Panc1 (cell line): ENCODE measurements at places on chromosomes 5 and 9. TPM values are rescaled to one million over a fixed set of nuclear protein-coding genes. Genes with fewer than 3 reads are reported as not detected.

The PKN3 gene
- total RNA-seq = 19.9 TPM

The PGM5 gene
- 0.21 TPM for total RNA-seq

The CTXN3 gene
- not detected for total RNA-seq

The CD74 gene
- 12.7 TPM for total RNA-seq

The CCL27 gene
- total RNA-seq = 0.95 TPM

The LCN6 gene
- not detected for total RNA-seq

The IL7R gene
- 0.90 TPM for total RNA-seq

The LCP2 gene
- total RNA-seq = 0.36 TPM

The MCTP1 gene
- total RNA-seq = 39.8 TPM

The PCDHGB1 gene
- 2.0 TPM for total RNA-seq

The RGS7BP gene
- not detected for total RNA-seq

The MROH2B gene
- not detected for total RNA-seq

The KIF12 gene
- total RNA-seq = 0.87 TPM

The TOMM5 gene
- 333 TPM for total RNA-seq

The SLC6A3 gene
- 0.05 TPM for total RNA-seq

The LCN2 gene
- 1.0 TPM for total RNA-seq

The ALDH1B1 gene
- 34.2 TPM for total RNA-seq

The TTF1 gene
- total RNA-seq = 8.4 TPM

The MPDZ gene
- total RNA-seq = 16.6 TPM

The PPIC gene
- total RNA-seq = 45.8 TPM

The SPINK4 gene
- not detected for total RNA-seq

The TAF11L5 gene
- total RNA-seq = not detected

The FOXD1 gene
- 63.3 TPM for total RNA-seq

The C6 gene
- 0.13 TPM for total RNA-seq

The NUTM2G gene
- total RNA-seq = not detected

The RPL12 gene
- total RNA-seq = 951 TPM

The SPATA6L gene
- total RNA-seq = 0.13 TPM

The TAF11L10 gene
- total RNA-seq = not detected

The TICAM2 gene
- 1.6 TPM for total RNA-seq

The PCDHGC3 gene
- 54.1 TPM for total RNA-seq

The NEUROG1 gene
- not detected for total RNA-seq

The TAF11L7 gene
- total RNA-seq = not detected

The BTNL8 gene
- total RNA-seq = not detected

The CDK5RAP2 gene
- 47.7 TPM for total RNA-seq

The TMEM215 gene
- total RNA-seq = not detected

The BNC2 gene
- total RNA-seq = 5.7 TPM

The TRAPPC13 gene
- total RNA-seq = 17.3 TPM

The KIAA1958 gene
- 10.4 TPM for total RNA-seq
